Breast epithelium (tissue), 4 donors: ENCODE measurements at places on chromosomes 4 and X. TPM values are rescaled to one million over a fixed set of nuclear protein-coding genes. Genes with fewer than 3 reads are reported as not detected.

VMA21 gene
- total RNA-seq, result 32.8 TPM

DNA sequence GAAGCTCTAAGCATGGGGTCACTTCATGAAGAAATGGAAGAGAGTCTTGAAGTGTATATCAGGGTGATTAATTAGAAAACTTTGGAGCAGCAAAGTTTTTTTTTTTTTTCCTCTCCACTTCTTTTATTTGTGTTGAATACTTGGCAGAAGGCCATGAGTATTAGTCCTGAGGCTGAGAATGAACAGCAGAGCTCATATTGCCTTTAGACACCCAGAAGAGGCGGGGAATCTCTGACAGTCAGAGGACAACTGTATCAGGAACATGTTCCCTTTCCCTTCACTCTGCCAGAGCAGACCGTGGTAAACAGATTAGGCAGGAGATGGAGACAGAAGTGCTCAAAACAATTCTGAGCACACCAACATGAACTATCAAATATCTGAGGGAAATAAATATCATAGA, 300.9 kb downstream of the FAM47A start:
- no peak for DNase-seq
- H3K4me1 ChIP-seq, result no peaks in the 10 kb centered on the region
- H3K36me3 ChIP-seq, result no peaks in the 10 kb centered on the region
- H3K27ac ChIP-seq, result no peak overlapping the region

CENPI gene
- total RNA-seq, result 0.88 TPM

TBC1D25 gene
- 11.3 TPM for total RNA-seq

DNA sequence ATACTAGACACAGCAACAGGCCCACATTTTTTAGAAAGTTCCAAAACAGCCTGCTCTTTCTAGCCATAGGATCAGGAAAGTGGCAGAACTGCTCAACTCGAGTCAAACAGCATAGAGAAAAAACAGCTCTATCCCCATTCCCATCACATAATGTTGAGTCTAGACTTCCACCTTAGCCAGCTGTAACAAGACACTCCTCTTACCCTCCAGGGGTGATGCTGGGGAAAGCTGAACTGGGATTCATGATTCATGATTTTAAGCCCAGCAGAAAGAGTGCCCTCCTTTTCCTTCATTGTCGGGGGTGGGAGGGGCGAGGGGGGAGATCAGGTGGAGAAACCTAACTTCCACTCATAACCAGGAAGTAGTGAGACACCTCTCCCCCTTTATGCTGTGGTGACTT, 86.1 kb downstream of the CENPC start:
- no peaks in the 10 kb centered on the region for H3K27me3 ChIP-seq
- DNase-seq, result no peak
- no peak overlapping the region for H3K4me3 ChIP-seq

GRCh38 chr4:168736860-168737805, 240.3 kb downstream of the PALLD start:
- H3K27me3 ChIP-seq, result no peaks in the 10 kb centered on the region
- H3K27ac ChIP-seq, result peak overlapping the region; percentile 27
- H3K4me1 ChIP-seq, result no peaks in the 10 kb centered on the region
- H3K4me3 ChIP-seq, result no peak overlapping the region

- H3K36me3 ChIP-seq, result no peaks in the 10 kb centered on the region
- H3K4me3 ChIP-seq, result no peak overlapping the region
- DNase-seq, result no peak
- no peak overlapping the region for H3K27ac ChIP-seq
Measured at GRCh38 chr4:163556177-163556576, 61.7 kb downstream of the TMA16 start.

DNA sequence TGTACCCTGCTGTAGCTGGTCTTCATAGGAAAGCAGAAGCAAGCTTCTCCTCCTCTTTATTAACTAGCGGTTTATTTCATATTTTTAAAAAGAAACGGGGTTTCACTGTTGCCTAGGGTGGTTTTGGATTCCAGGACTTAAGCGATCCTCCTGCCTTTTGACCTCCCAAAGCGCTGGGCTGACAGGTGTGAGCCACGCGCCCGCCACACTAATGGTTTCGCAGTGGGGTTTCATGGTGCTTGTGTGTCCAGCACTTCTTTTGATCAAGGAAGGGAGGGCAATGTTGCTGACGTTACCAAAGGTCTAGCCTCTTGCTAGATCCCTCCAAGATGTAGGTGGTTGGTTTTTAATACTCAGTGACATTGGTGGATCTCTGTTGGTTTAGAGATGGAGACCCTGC, 1.4 kb downstream of the MAEA start:
- no peaks in the 10 kb centered on the region for H3K27me3 ChIP-seq
- peak overlapping the region; percentile 95 for H3K27ac ChIP-seq
- H3K36me3 ChIP-seq, result no peaks in the 10 kb centered on the region
- peaks cover 22% of the 10 kb centered on the region for H3K4me1 ChIP-seq
- H3K4me3 ChIP-seq, result peak overlapping the region; percentile 84
- no peak for DNase-seq

NUDT11 gene
- 2.6 TPM for total RNA-seq

PPA2 gene
- 131 TPM for total RNA-seq

GRCh38 chrX:127558811-127559210, 493.4 kb downstream of the ACTRT1 start:
- no peak overlapping the region for H3K27ac ChIP-seq
- no peak overlapping the region for H3K4me3 ChIP-seq
- DNase-seq, result no peak
- H3K27me3 ChIP-seq, result no peaks in the 10 kb centered on the region
- H3K36me3 ChIP-seq, result no peaks in the 10 kb centered on the region

DNA sequence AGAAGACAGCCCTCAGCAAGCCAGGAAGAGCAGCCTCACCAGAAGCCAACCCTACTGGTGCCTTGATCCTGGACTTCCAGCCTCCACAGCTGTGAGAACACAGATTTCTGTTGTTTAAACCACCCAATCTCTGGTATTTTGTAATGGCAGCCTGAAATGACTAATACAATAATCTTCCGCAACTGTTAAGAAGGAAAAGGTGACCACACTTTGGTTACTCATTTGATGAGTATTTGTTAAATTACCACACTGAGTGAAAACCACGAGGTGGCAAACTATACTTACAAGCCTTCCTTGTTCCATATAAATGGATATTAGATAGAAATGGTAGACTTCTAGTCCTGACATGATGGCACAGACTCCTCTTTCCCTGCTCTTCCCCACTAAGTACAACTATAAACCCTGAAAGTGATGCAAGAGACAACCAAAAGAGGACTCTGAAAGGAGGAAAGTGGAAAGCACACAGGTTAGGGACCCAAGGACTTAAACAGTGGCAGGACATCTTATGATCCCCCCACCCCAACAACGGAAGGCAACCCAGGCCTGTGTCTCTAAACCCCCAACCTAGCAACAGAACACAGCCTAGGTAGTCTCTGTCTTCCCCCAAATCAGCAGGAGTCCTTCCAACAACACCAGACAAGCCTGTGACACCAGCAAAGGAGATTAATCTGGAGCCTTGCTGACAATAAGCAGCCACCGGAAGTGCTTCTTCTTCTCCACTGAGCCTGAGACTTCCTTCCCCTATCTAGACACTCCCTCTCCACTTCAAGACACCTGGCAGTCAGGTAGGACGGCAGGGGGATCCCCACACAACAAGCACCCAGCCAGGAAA, 12.3 kb downstream of the ZNF182 start:
- no peak overlapping the region for H3K4me3 ChIP-seq
- H3K27ac ChIP-seq, result no peak overlapping the region
- no peaks in the 10 kb centered on the region for H3K36me3 ChIP-seq
- no peaks in the 10 kb centered on the region for H3K4me1 ChIP-seq

- H3K4me1 ChIP-seq, result no peaks in the 10 kb centered on the region
- DNase-seq, result no peak
- H3K27ac ChIP-seq, result no peak overlapping the region
Measured at GRCh38 chr4:14096396-14096965, 469.0 kb upstream of the BOD1L1 start.

ZNF185 gene
- total RNA-seq, result 7.5 TPM

ABLIM2 gene
- total RNA-seq, result 11.5 TPM

CACNA1F gene
- total RNA-seq, result 0.48 TPM

- no peak for DNase-seq
- no peaks in the 10 kb centered on the region for H3K4me1 ChIP-seq
- H3K36me3 ChIP-seq, result no peaks in the 10 kb centered on the region
- no peak overlapping the region for H3K4me3 ChIP-seq
Measured at GRCh38 chrX:77118686-77119085, 328.5 kb upstream of the FGF16 start.

SLBP gene
- total RNA-seq, result 52.0 TPM

GRCh38 chrX:107742700-107743191, 32.8 kb downstream of the TSC22D3 start:
- H3K4me1 ChIP-seq, result peaks cover 4% of the 10 kb centered on the region
- no peak for DNase-seq
- H3K27ac ChIP-seq, result peak overlapping the region; percentile 87
- no peaks in the 10 kb centered on the region for H3K36me3 ChIP-seq
- H3K4me3 ChIP-seq, result peak overlapping the region; percentile 11

MAGEA8 gene
- not detected for total RNA-seq

DMP1 gene
- total RNA-seq, result not detected

GRCh38 chr4:94378047-94378446, 35.4 kb upstream of the HPGDS start:
- H3K27me3 ChIP-seq, result no peaks in the 10 kb centered on the region
- H3K27ac ChIP-seq, result no peak overlapping the region
- H3K36me3 ChIP-seq, result no peaks in the 10 kb centered on the region
- H3K4me1 ChIP-seq, result no peaks in the 10 kb centered on the region
- DNase-seq, result no peak

- H3K36me3 ChIP-seq, result no peaks in the 10 kb centered on the region
- peak overlapping the region; percentile 64 for H3K4me3 ChIP-seq
- peak overlapping the region; percentile 79 for H3K27ac ChIP-seq
- no peak for DNase-seq
- no peaks in the 10 kb centered on the region for H3K4me1 ChIP-seq
Measured at GRCh38 chrX:112839856-112840255, 775 bp downstream of the AMOT start.

- H3K4me1 ChIP-seq, result peaks cover 5% of the 10 kb centered on the region
- peak overlapping the region; percentile 99 for H3K27ac ChIP-seq
- H3K36me3 ChIP-seq, result no peaks in the 10 kb centered on the region
- H3K27me3 ChIP-seq, result no peaks in the 10 kb centered on the region
Measured at GRCh38 chr4:15001248-15001868, 923 bp upstream of the CPEB2 start.

KLB gene
- total RNA-seq, result 2.0 TPM

- no peaks in the 10 kb centered on the region for H3K36me3 ChIP-seq
- no peak for DNase-seq
- H3K4me1 ChIP-seq, result no peaks in the 10 kb centered on the region
- H3K27me3 ChIP-seq, result peaks cover 7% of the 10 kb centered on the region
Measured at GRCh38 chrX:35507701-35508100, 290.4 kb upstream of the MAGEB16 start.

DNA sequence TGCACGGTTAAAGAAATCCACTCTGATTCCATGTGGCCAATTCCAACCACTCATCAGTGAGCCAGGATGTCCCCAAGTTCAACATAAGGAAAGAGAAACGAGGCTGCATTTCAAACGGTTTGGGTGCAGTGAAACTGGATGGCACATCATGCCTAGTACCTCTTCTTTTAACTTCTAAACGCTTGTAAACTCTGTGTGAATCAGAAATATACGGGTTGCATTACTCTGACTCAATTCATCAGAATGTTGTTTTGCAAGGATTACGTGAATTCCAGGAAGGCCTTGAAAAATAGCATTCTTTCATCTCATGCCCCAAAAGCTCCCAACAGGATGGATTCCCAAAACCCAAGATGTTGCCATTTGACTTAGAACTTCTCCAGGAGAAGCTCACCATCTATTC, 270.4 kb downstream of the LDB2 start:
- DNase-seq, result no peak
- H3K27ac ChIP-seq, result peak overlapping the region; percentile 42
- no peaks in the 10 kb centered on the region for H3K4me1 ChIP-seq
- no peak overlapping the region for H3K4me3 ChIP-seq
- H3K36me3 ChIP-seq, result no peaks in the 10 kb centered on the region
- H3K27me3 ChIP-seq, result no peaks in the 10 kb centered on the region

RHOXF2B gene
- not detected for total RNA-seq

DNA sequence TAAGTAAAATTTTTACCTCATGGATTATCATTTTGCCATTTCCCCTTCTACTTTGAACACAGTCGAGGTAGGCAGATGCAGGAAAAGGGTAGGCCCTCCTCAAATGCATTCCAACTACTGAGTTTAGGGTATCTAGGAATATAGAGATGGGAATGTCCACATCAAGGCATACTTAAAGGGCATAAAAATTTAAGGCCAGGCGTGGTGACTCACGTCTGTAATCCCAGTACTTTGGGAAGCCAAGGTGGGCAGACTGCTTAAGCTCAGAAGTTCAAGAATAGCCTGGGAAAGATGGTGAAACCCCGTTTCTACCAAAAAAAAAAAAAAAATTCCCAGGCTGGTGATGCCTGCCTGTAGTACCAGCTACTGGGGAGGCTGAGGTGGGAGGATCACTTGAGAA, 146.5 kb downstream of the PDGFC start:
- no peak overlapping the region for H3K4me3 ChIP-seq
- H3K27ac ChIP-seq, result no peak overlapping the region
- no peaks in the 10 kb centered on the region for H3K36me3 ChIP-seq
- no peaks in the 10 kb centered on the region for H3K4me1 ChIP-seq
- no peaks in the 10 kb centered on the region for H3K27me3 ChIP-seq
- DNase-seq, result no peak

DNA sequence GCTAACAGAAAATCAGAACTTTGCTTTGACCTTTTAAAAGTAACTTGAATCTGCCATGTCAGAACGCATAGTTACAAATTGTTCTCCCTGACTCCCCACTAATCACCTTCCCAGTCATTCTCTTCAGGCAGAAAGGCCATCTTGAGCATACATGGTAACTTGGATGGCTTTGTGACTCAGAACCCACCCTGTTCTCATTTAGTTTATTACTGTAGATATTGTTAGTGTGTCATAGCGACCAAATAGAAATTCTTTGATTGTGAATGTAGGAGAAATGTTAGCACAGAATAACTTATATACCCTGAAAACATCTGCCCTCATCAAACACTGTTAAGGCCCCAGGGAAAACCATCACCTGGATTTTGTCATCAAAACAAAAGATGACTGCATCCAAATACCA, 382.0 kb downstream of the MAGEB5 start:
- no peak overlapping the region for H3K27ac ChIP-seq
- H3K4me1 ChIP-seq, result no peaks in the 10 kb centered on the region
- no peaks in the 10 kb centered on the region for H3K36me3 ChIP-seq
- no peaks in the 10 kb centered on the region for H3K27me3 ChIP-seq
- H3K4me3 ChIP-seq, result no peak overlapping the region
- no peak for DNase-seq

DNA sequence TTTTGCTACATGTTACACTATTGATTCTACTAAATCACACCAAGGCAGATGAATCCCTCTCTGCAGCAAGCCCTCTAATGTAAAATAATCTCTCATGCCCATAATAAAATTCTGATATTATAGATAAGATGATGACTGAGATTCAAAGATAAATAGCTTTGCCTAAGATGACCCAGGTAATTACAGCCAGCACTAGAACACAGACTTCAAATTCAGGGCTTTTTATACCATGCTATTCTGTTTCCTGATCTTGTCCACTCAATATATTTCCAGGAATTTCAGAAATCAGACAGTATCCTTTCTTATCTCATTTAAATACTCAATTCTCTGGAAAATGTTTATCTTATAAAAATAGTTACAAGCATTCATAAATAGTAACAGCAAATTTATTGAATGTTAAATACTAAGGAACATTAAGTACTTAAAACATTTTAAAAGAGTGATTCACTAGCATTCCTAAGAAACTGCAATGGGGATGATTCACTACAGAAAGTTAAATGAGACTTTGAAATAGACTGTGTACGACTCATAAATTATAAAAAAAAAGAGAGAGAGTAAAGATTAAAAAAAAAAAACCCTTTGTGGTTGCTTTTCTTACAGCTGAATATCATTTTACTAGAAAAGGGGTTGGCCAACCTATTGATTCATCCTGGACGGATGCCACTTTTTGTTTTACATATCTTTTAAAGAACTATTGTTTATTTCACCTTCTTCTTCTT, 45.8 kb upstream of the IL21 start:
- no peaks in the 10 kb centered on the region for H3K36me3 ChIP-seq
- no peak overlapping the region for H3K27ac ChIP-seq
- DNase-seq, result no peak
- no peaks in the 10 kb centered on the region for H3K27me3 ChIP-seq
- H3K4me1 ChIP-seq, result no peaks in the 10 kb centered on the region

F8A2 gene
- not detected for total RNA-seq
